ENCODE measurements at places on chromosomes 1 and 21. TPM values are rescaled to one million over a fixed set of nuclear protein-coding genes. Genes with fewer than 3 reads are reported as not detected.
A peak's percentile ranks its signal among the peaks of the same experiment; 100 is the strongest.

Gene PPT1
- polyA plus RNA-seq = 130 TPM

DNA sequence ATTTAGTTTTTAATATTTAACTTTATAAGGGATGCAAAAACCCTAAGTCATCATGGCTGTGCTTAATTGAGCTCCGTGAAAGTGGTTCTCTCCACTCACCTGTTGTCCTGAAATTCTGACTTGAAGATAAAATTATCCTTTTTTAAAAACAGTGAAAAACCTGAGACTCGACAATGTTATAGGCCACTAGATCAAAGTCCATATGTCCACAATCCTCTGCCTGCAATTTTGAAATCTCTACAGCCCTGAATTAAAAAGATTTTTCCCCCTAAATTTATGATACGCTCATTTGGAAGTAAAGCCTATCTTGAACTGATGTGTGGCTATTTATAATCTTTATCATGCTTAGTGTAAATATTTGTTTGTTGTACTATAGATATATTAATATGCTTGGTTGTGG, 18.7 kb downstream of the OSBPL9 start:
- DNase-seq = no peak

GRCh38 chr1:84998642-84999280, 1.8 kb upstream of the MCOLN2 start:
- DNase-seq = no peak

- DNase-seq = no peak
Measured at GRCh38 chr1:203668401-203668800, 41.8 kb downstream of the ATP2B4 start.

DNA sequence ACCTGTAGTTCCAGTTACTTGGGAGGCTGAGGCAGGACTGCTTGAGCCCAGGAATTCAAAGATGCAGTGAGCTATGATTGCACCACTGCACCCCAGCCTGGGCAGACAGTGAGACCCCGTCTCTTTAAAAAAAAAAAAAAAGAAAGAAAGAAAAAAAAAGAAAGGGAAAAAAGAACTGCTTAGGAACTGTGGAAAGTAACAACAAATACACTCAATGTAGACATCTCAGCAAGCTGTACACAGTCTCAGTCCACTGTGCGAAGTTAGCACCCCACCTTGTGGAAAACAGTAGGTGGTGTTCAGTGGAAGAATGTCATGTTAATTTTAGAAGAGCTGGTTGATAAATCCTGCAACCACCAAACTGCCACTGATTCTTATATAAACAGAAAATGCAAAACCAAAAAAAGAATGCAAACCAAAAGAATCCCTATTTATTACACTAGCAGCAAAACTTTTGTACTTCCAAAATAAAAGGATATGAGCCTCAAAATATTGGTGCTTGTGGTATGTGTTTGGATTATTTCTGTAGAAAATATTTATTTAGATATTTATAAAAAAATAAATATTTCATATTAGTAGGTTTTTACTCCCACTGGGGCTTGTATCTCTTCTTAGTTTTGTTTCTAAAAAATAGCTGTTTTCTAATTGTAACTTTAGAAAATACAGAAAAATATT, 31.1 kb downstream of the ALG14 start:
- DNase-seq = peak; percentile 65

Gene BCAN
- 0.58 TPM for polyA plus RNA-seq

GRCh38 chr1:199815947-199816346, 211.6 kb upstream of the NR5A2 start:
- no peak for DNase-seq

- no peak for DNase-seq
Measured at GRCh38 chr1:211893260-211893659, 62.7 kb upstream of the LPGAT1 start.

DNA sequence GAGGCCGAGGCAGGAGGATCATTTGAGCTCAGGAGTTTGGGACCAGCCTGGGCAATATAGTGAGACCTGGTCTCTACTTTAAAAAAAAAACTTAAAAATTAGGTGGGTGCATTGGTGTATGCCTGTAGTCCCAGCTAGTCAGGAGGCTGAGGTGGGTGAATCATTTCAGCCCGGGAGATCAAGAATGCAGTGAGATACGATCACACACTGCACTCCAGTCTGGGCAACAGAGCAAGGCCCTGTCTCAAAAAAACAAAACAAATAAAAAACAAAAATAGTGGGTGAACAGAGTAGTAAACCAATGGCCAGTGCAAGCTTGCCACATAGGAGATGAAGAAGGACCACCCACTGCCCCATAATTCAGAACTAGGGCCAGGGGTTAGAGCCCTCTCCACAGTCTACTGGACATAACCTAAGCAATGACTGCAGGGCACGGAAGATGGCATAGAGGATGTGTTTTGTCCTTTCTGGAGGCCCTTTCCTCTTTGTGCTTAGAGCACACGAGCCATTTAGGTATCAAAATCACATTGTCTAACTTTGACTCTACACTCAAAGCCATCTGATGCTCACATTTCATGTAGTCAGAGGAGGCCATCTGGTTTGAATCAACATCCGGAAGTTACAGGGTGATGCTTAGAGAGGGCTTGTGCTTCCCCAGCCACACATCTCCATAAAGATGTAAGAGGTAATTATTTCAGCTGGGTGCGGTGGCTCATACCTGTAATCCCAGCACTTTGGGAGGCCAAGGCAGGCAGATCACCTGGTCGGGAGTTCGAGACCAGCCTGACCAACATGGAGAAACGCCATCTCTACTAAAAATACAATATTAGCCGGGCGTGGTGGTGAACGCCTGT, 12.6 kb downstream of the CD2 start:
- DNase-seq = no peak

Gene MPL
- polyA plus RNA-seq = 0.44 TPM

DNA sequence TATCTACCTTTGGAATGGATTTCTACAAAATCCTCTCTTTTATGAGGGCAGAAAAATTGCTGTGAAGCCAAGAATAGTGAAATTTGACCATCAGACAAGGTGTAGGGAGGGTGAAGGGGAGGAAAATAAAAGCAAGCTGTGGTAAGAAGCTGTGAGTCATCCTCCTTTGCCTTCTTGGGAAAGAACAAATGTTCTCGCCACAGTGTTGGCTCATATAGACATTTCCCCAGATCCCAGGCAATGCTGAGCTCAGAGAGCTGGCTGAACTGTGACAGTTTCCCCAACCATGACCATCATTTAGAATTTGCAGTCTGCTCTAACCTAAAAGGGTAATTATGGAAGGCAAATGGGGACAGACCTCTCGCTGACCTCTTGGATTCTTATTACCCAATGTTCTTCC, 235.4 kb downstream of the PBX1 start:
- no peak for DNase-seq

GRCh38 chr1:209383907-209384709, 199.4 kb upstream of the CAMK1G start:
- no peak for DNase-seq

Gene S100A7A
- polyA plus RNA-seq = not detected

Gene HOOK1
- polyA plus RNA-seq = 76.0 TPM

- DNase-seq = no peak
Measured at GRCh38 chr1:42319128-42319851, 15.7 kb downstream of the FOXJ3 start.

Gene FAM110D
- 1.7 TPM for polyA plus RNA-seq

Measured in right renal pelvis (tissue), 4 donors.